Stromal cell of bone marrow (primary cell): ENCODE measurements at places on chromosomes 7 and 10.
A peak's percentile ranks its signal among the peaks of the same experiment; 100 is the strongest.

DNA sequence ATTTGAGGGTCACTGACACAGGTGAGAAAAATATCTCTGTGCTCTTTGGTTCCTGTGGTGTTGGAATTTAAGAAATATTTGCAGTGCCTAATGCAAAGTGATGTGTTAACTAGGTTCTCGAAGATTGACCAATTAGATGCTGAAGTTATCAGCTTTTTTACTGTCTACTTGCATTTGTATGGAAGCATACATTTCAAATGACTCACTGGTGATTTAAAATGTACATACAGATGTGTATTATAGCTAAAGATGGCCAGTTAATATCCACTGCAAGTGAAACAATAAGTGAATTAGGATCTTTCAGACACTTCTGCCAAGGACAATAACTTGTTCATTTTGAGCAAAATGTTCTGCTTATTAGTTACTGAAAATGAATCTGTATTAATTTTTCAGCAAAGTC lies 205.0 kb downstream of the FANK1 start:
- no peak for DNase-seq

DNA sequence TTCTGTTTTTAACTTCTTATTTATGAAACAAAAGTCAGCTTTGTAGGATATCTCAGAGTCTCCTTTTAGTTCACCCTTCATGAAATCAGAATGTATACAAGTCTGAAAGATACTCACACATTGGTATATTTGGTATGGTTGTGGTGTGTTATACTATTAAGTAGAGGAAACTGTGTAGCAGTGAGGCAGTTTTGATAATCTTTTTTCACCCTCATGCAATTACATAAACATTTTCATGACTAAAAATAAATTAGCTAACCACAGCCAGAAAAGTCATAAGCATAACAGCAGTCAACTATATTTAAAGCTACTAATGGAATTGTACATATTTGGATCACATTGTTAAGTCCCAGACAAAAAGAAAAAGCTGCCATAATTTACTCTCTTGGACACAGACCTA lies 62.1 kb downstream of the FAM185A start:
- DNase-seq = no peak

- no peak for DNase-seq
Measured at GRCh38 chr10:81872206-81872862, 2.7 kb upstream of the NRG3 start.

DNA sequence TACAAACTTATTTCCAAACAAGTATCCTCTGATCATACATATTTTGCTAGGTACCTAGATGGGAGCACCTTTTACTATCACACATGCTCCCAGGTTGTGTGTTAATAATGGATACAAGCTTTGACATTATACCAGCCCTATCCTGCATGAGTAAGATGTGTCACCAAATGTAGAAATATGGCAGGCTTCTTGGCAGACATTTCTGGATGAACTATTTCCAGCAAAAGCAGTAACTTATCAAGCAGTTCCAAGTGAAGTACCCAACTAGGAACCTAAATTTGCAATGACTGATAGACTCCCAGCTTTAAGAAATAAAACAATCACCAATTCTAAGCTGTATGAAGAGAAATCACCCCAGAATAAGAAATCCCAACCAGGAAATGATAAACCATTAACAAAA lies 103.7 kb upstream of the TMEM72 start:
- peak; percentile 38 for DNase-seq

DNA sequence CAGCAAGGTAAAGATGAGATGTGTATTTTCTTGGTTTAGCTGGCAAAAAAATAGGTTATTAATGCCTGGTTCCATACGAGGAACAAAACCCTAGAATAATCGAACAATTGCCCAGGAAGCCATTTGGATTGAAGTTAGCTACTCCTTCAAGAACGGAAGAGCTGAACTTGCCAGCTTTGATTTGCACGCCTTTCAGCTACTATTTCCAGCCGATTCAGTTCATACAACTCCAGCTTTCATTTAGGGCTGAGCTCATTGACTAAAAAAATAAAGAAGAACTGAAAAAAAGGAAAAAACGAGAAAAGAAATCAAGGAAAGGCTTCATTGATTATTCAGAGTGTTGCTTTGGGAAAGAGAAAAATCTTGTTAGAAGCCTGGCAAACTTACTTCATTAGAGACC lies 60.4 kb downstream of the PTN start:
- DNase-seq = no peak

- no peak for DNase-seq
Measured at GRCh38 chr10:27646194-27646593, 99.4 kb downstream of the MKX start.
